ENCODE measurements at places on chromosomes 16 and 17.

DNA sequence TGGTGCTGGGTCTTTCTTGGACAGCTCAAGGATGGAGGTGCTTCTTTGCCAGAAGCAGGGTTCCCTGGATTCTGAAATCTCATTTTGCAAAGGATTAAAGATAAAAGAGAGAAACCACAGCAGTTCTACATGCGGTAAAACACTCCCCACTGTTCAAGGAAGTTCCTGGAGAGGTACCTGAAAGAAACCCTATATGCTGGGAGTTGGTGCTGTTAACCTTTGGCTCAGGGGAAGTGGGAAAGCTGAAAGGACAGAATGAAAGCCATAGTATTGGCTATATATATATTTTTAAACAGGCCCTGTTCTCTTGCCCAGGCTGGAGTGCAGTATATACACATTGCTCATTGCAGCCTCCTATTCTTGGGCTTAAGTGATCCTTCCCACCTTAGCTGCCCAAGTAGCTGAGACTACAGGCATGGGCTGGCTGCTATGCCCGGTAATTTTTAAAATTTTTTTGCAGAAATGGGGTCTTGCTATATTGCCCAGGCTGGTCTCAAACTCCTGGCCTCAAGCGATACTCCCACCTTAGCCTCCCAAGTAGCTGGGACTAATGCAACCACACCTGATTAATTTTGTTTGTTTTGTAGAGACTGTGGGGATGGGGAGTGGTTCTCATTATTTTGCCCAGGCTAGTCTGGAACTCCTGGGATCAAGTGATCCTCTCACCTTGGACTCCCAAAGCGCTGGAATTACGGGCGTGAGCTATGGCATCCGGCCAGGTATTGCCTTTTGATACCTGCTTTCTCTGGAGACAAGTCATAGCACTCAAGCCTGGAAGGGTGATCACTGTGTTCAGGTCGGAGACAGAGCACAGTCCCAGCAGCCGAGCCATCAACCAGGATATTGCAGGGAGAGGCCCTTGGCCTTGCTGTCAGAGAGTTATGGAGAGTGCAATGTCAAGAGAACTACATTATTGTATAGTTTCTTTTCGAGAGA, 55.2 kb downstream of the MSI2 start:
- DNase-seq, result peak; percentile 15

GRCh38 chr16:53695070-53695469, 8.6 kb downstream of the RPGRIP1L start:
- no peak for DNase-seq

DNA sequence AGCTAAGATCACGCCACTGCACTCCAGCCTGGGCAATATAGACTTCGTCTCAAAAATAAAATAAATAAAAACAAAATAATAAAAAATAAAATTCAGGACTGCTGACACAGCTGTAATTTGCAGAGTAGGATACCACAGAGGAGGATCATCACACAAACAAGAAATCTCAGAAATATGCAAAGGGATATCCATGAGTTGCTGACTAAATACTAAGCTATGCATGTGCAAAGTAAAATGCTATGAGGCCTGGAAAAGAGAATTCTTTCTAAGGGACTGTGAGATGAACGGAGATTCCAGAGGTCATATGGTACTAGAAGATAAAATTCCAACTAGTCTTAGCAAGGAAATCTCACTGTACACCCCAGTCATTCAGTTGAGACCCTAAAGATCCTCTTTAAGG, 74.8 kb downstream of the SLC39A11 start:
- DNase-seq, result no peak

DNA sequence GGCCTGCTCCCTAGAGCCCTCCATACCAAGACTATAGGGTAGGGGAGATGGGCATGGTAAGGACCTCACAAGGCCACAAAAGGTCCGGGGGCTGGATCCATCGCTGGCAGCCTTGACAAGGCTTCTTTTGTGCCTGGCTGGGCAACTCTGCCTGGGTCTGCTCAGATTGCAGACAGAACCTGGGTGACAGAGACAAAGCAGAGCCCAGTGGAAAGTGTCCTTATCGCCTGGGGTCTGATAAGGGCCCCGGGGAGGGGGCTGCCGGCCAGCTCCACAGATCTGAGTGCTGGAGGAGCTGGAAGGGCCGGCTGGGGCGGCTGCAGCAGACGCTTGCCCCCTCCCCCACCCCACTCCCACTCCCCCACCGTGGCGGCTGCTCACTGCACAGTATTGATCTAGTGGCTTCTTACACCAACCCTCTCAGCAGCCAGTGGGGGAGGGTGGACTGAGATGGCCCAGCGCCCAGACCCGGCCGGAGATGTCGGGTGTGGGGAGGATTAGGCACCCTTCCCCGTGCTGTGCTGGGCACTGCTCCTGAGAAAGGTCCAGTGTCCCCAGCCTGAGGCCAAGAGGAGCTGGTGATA, 7.2 kb downstream of the MMP15 start:
- no peak for DNase-seq

DNA sequence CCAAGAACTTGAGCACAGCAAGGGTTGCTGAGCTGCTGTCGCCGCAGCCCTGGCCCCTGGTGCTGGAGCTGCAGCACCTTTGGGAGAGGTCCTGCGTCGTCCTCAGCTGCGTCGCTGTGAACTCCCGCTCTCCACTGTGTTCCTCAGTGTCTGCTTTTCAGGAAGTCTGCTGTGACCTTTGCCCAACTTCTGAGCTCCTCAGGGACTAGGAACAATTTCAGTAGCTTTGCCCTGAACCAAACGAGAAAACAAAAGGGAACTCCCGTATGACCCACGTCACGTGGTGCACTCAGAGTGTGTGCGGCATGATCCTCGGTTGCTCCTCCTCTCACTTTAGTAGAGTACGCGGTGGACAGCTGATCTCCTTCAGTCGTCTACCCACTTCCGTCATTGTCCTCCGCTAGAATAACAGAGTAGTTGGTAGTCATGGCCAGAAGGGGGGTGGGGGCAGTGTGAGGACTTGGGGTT, 44.2 kb downstream of the WDR45B start:
- no peak for DNase-seq

DNA sequence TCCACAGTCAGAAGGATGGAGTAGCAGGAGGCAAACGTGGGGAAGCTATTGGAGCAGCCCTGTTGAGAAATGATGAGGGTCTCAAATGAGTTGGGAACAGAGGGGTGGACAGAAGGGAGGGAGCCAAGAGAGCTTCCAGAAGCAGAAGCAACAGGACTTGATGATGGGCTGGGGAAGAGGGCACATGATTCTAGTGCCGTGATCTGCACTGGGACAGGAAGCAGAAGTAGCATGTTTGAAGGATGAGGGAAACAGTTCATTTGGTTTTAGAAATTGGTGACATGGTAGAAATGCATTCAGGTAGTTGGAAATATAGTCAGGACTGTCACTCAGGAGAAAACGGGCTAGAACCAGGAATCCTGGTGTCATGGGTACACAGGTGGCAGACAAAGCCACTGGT, 19.4 kb downstream of the EMP2 start:
- no peak for DNase-seq

- peak; percentile 10 for DNase-seq
These were observed 44.9 kb downstream of the DNAH17 start for GRCh38 chr17:78532311-78532710.

DNA sequence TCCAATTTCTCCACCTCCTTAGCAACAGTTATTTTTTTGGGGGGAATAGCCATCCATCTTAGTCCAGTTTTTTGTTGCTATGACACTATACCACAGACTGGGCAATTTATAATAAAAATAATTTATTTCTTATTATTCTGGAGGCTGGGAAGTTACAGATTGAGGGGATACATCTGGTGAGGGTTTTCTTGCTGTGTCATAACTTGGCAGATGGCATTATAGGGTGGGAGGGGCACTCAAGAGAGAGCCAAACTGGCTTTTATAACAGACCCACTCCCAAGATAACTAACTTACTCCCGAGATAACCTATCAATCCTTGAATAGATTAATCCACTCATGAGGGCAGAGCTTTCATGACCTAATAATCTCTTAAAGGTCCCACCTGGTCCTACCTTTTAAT, 84.2 kb downstream of the ABCA8 start:
- DNase-seq, result no peak

- DNase-seq, result no peak
These were observed 8.6 kb downstream of the LRRC59 start for GRCh38 chr17:50388728-50389127.

- DNase-seq, result peak; percentile 38
These were observed 40.1 kb upstream of the ZFP90 start for GRCh38 chr16:68499006-68499405.

DNA sequence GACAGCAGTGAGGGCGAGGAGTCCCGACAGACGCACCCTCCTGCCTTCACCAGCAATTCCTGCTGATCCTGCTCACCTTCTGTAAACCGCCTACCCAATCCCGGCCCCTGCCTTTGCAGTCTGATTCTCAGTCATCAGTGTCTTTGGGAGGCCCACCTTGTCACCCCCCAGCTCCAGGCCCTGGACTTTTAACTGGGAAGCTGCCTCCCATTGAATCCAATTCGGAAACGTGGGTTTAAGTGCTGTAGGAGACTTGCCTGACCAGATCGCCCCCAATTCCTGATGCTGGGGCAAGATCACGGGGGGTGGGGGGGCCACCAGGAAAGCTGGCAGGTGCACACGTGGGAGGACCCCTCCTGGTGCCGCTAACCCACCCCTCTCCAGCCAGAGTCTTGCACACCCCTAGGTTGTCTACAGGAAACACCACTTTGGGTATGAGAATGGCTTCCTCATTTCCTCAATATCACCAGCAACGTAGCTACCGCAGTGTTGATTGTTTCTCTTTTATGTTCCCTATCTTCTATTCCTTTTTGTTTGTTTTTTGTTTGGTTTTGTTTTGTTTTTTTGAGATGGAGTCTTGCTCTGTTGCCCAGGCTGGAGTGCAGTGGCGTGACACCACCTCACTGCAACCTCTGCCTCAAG, 46.6 kb upstream of the CMIP start:
- DNase-seq, result no peak

DNA sequence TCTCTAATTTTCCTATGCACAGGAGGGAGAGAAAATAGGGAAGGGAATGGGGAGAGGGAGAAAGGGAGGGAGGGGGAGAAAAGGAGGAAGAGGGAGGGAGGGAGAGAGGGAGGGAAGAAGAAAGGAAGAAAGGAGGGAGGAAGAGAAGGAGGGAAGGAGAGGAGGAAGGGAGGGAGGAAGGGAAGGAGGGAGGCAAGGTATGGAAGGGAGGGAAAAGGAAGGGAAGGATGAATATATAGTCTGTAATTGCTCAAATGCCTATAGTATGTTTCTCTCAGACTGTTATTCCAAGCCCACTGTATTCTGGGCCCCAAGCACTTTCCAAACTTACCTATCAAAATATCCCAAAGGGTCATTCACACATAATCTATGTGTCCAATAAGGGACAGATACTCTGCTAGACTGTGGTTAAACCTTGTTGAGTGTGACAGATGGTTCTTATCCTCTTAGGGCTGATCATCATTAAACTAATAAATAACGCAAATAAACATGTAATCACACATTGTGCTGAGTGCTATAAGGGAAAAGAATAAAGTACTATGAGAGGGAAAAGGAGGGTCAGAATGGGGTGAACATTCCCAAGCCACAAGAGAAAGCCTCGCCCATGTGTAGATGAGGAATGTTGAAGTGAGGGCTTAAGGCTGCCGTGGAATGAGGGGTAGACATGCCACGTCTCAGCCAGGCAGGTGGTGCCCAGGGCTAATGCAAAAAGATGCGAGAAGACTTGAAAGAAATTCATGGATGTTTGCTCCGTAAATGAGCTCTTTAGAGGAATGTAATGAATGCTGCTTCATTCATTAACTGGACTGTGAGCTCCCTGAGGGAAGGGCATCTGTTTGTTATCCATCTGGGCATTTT, 30.6 kb downstream of the ASIC2 start:
- no peak for DNase-seq

GRCh38 chr17:81534157-81535006, 6.2 kb downstream of the FSCN2 start:
- no peak for DNase-seq

- no peak for DNase-seq
These were observed 7.9 kb downstream of the SMCR8 start for GRCh38 chr17:18323007-18323406.

DNA sequence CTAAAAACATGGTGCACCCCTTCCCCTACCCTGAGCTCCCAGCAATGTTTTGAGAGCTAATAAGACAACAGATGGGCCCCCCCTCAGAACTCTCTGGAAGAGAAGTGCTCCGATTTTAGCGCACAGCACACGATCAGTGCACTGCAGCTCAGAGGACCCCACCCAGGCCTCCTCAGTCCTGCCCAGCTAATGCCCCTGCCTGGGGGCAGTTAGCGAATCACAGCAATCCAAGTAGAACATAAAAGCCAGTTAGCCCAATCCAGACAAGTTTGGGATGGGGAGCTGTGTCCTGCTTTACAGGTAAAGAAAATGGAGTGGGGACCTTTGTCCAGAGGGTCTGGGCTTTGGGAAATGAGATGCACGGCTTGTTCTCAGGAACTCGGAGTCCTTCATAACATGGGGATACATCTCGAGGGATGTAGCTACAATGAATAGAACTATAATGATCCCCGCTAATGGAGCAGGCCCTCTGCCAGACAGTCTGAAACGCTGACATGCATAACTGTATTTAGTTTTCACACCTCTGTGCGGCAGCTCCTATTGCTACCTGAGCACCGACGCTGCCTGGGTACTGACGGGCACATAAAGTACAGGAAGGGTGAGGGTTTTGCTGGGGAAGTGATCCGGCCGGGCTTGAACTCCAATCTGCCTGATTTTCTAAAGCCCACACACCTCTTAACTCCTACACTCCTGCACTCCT, 29.7 kb upstream of the CDC42EP4 start:
- no peak for DNase-seq

- DNase-seq, result no peak
These were observed 101.4 kb downstream of the CACNG3 start for GRCh38 chr16:24357511-24357910.

DNA sequence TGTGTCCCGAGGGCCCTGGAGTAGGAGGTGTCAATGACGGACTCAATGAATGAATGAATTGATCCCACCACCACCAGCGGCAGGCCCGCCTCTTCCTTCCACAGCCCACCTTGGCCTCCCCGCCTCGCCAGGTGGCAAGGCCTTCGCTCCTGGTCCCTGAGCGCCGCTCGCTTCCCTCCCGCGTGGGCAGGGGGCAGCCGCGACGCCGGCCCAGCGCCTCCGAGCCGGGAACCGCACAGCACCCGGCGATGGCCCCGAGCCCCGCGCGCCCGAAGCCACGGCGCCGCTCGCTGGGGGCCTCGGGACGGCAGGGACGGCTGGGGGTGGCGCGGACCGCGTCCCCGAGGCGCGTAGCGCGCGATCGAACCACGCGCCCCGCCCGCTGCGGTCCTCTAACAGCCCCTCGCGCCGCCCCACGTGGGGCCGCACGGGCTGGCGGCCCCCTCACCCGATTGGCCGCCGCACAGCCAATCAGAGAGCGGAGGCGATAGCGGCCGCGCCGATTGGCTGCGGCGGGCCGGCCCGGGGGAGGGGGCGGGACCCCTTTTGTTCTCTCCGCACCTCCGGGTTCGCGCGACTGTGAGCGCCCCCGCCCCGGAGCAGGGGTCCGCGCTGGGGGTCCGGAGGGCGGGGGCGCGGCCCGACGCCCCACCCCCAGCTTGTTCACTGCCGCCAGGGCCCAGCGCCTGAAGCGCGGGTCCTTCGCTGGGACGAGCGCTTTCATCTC, 31.4 kb downstream of the ACTG1 start:
- peak; percentile 22 for DNase-seq

DNA sequence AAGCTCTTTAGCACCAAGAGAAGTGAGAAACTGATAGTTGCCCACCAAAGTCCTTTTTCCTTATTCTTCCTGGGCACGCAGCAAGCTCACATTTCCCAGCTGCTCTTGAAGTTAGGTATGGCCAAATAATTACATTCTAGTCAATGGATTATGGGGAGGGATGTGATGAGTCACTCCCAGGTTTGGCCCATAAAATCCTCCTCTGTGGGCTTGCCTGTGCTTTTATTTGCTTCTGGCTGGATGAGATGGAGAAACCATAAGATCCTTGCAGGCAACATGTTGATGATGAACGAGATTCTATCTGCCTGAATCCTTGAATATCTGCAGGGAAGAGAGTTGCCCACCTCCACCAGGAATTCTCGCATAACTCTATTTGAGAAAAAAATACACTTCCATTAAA, 568.3 kb upstream of the SALL1 start:
- no peak for DNase-seq
